Fibroblast of the aortic adventitia (primary cell): ENCODE measurements at places on chromosomes 5 and 9. TPM values are rescaled to one million over a fixed set of nuclear protein-coding genes. Genes with fewer than 3 reads are reported as not detected.

DNA sequence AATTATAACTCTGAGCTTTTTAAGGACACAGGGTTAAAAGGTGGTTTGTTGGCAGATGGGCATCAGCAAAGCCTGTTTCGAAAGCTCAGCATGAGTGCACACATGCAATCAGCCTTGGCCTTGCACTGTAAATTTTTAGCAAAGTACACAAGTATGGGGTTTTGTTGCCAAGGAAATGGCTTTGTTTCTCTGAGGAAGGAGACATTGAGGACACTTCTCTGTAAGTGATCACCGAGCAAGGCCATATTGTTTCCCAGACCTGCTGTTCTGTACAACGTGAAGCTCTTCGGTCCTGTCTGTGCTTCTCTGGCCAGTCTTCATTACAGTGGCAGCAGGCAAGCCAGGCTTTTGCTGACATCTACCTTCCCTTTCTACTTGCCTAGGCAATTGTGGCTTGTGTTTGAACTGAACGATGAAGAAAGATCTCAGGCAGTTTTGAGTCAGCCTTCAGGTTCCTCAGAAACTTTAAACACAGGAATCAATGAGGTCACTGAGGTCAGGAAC, 27.9 kb upstream of the GLRX start:
- no peak for DNase-seq

Gene WWC1
- 0.45 and 2.7 TPM in 2 replicates for total RNA-seq

DNA sequence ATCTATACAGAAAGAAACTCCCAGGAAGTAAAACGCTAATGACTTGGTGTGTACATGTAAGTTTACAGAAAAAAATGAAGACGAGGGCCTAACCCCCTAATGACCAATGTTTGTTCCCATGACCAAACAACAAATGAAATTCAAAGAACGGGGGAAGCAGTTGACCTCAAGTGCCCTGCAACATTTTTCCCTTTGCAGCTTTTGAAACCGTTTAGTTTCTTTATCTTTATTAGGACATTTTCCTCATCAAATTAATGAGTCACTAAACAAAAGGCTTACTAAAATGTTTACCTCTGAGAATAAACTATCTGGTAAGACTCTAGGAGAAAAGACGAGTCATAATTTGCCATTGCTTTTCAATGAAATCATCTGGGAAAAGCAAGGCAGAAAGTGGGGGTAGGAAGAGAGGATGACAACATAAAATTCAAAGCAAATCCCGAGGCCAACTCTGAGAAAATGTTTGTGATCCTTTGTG, 57.4 kb downstream of the LHFPL2 start:
- DNase-seq = peak; percentile 59

Gene GLRA1
- total RNA-seq = not detected in 2 replicates

DNA sequence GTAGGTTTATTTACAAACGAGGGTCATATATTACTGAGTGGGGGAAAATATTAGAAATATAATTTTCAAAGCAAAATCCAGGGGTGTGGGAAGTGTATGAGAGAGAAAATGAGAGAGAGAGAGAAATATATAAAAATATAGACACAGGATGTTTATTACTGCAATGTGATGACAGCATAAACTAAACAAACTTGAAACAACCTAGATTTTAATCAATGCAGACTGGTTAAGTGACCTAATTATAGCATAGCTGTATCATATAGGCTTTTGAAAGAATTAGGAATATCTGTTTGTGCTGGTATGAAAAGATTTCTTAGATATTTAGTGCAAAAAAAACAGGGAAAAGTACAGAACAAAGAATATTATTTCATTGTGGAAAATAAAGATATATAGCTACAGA, 280.5 kb downstream of the ACTL7B start:
- DNase-seq = no peak

GRCh38 chr5:94818904-94819303, 200.4 kb downstream of the SLF1 start:
- no peak for DNase-seq

- peak; percentile 35 for DNase-seq
Observed at GRCh38 chr5:123262216-123262823, 160.9 kb downstream of the CEP120 start.

GRCh38 chr5:104412649-104413240, 850.2 kb upstream of the NUDT12 start:
- peak; percentile 30 for DNase-seq

Gene DPYSL3
- total RNA-seq = 89.6 and 157 TPM in 2 replicates

GRCh38 chr9:109604781-109605180, 106.7 kb upstream of the PTPN3 start:
- peak; percentile 15 for DNase-seq

DNA sequence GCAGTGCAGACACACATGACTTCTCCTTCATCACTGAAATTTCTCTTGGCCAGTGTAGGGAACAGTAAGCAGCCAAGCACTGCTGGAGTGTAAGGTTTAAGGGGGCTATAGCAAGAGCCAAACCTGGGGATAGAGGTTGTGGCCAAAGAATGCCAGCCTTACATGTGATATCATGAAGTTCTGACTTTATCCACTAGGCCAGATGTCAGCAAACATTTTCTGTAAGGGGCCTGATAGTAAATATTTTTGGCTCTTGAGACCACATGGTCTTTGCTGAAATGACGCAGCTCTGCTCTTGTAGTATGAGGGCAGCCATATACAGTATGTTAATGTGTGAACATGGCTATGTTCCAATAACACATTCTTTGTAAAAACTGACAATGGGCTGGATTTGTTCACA, 29.7 kb upstream of the FYB1 start:
- DNase-seq = no peak

DNA sequence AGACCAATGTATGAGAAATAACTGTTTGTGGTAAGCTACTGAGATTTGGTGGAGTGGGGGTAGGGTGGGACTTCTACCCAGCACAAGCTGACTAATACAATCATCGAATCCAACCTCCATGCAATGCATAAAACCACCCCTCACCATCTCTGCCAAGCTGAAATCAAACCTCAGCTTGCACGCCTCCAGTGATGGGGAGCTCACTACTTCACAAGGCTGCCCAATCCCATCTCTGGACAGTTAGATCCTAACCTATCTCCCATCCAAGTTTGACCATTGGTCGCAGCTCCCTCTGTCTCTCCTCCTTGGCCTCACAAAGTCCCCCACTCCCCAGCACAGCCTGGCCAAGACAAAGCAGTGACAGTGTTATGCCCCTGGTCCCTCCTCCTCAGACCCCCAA, 47.0 kb upstream of the HRH2 start:
- no peak for DNase-seq

GRCh38 chr5:138463419-138464007, 1.8 kb upstream of the EGR1 start:
- DNase-seq = no peak

- peak; percentile 22 for DNase-seq
Observed at GRCh38 chr5:178069909-178070308, 43.4 kb upstream of the N4BP3 start.

DNA sequence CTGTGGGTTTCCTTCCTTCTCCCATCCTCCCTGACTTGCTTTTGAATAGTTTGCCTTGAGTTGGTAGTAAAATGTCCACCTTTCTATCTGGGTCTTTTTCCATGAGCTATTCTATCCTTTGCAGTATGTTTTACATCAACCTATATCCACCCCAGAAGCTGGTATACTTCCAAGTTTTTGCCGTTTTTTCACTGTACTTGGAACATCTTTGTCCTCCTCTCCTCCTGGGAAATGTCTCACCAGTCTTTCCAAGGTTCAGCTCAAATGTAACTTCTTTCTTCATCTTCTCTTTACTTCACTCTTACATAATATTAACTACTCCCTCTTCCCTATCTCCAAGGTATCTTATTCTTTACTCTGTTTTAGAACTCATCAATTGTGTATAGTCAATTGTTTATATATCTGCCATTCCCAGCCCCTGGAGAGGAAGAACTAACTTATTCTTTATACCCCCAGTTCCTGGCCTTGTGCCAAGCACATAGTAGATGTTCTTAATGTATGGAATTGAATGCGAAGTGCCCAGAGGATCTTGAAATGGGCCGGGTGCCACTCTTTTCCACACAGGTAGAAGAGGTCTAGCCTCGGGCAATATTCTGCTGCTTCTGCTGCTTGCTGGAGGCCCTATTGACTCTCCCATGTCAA, 34.9 kb upstream of the SLC1A3 start:
- no peak for DNase-seq

DNA sequence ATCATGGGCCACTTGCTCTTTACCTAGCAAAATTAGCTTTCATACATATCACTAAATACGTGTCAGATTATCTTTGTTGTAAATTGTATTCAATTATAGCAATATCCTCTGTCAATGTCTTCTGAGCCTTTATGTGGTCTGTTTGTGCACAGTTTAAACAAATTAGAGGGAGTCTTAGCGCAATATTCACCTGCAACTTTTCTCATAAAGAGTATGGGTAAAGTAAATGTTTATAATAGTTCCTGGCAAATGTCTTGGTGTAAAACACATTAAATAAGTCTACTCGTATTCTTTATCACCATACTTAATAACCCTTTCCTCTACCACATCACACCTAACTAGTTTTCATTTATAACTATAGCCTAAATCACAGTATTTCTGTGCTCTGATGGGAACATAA, 169.0 kb downstream of the PCSK1 start:
- DNase-seq = no peak

GRCh38 chr5:95647886-95648860, 1.6 kb downstream of the RFESD start:
- peak; percentile 25 for DNase-seq

Gene MVB12B
- 1.4 and 3.5 TPM in 2 replicates for total RNA-seq

- peak; percentile 11 for DNase-seq
Observed at GRCh38 chr5:95686651-95687050, 3.9 kb upstream of the SPATA9 start.

GRCh38 chr9:15509931-15510788, 610 bp downstream of the PSIP1 start:
- DNase-seq = no peak

GRCh38 chr5:120451445-120451844, 12.7 kb upstream of the PRR16 start:
- DNase-seq = no peak

Gene ENTPD2
- total RNA-seq = 0.09 TPM in 1 of 2 replicates, not detected in the other

Gene MARVELD2
- total RNA-seq = 0.63 and 0.65 TPM in 2 replicates

DNA sequence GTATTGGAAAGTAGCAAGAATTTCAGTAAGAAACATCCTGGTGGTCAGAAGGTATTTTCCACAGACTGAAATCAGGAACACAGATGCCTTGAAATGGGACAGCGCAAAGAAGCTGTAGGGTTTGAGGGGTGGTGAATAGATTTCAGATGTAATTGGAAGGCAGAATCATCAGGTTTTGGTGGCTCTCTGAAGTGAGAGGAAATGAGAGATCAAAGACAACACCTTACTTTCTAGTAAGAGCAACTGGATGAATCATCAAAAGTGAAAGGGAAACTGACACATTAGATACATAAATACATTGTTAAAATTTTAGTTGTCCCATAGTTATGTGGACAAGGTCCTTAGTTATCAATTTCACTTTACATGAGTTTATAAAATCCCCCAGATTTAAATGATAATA, 188.2 kb upstream of the SLC27A6 start:
- no peak for DNase-seq

- no peak for DNase-seq
Observed at GRCh38 chr5:82480331-82480730, 202.2 kb upstream of the RPS23 start.

Gene HRCT1
- 0.81 TPM in 1 of 2 replicates, not detected in the other for total RNA-seq

Gene IL9
- not detected in 2 replicates for total RNA-seq

- no peak for DNase-seq
Observed at GRCh38 chr9:4317681-4318080, 17.8 kb upstream of the GLIS3 start.

DNA sequence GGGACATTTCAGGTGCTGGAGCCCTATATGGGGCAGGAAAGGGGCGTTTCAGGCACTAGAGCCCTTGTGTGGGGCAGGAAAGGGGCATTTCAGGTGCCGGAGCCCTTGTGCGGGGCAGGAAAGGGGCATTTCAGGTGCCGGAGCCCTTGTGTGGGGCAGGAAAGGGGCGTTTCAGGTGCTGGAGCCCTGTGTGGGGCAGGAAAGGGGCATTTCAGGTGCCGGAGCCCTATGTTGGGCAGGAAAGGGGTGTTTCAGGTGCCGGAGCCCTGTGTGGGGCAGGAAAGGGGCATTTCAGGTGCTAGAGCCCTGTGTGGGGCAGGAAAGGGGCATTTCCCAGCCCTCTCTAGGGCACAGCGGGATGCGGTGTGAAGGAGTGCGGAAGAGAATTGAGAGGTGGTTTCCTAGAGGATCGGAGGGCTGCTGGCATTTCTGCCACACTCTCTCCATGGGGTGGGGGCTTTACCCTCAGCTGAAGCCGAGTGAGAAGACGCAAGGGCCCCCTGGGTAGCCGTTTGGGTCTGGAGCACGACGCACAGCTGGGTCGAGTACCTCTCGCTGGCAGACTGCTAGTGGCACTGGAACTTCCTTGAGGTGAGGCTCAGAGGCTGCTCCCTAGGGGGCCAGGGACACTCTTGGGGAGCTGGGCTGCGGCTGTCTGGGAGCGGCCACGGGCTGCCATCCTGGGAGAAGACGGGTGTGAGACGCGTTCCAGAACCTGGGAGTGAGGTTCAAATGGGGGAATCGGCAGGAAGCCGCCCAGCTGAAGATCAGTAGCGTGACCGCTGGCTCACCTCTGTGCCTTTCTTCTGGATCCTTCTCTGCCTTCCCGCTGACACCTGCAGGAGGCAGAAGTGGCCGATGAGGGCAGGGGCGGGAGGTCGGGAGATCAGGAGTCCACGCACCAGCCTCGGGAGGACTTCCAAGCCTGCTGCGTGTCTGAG, 122.6 kb upstream of the IRX4 start:
- no peak for DNase-seq

- DNase-seq = no peak
Observed at GRCh38 chr9:137438591-137439157, 2.5 kb downstream of the ENTPD8 start.
